NCI-H345 (cell line): ENCODE measurements at places on chromosomes 11 and 22.

GRCh38 chr11:12164061-12165014 lies 53.9 kb downstream of the MICAL2 start:
- DNase-seq: no peak

DNA sequence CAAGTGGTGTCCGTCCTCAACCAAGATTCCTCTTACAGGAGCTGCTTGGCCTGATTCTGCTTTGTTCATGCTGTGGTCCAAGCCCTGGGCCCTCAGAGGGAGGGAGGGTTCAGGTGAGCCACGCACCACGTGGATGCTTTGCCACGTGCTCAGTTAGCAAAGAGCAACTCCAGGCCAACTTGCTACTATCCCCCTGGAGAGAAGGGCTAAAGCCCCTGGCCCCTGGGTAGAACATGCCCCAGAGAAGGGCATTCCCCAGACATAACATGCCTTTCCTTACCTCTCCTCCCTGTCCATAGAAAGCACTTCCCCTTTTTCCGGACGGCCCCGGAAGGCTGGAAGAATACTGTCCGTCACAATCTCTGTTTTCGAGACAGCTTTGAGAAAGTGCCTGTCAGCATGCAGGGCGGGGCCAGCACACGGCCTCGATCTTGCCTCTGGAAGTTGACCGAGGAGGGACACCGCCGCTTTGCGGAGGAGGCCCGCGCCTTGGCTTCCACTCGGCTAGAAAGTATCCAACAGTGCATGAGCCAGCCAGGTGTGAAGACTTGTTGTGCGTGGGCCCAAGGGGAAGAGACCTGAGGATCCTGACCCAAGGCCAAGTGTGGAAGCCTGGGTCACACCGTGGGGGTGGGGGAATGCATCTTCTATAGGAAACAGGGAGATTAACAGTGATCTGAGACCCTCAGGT lies 8.8 kb downstream of the FOXR1 start:
- DNase-seq: no peak

- no peak for DNase-seq
Observed at GRCh38 chr11:120413480-120413879, 77.3 kb downstream of the ARHGEF12 start.

GRCh38 chr11:7484131-7484530 lies 1.2 kb upstream of the OLFML1 start:
- DNase-seq: no peak

- DNase-seq: no peak
Observed at GRCh38 chr11:117716521-117717440, 80.2 kb downstream of the DSCAML1 start.

- no peak for DNase-seq
Observed at GRCh38 chr11:65634905-65635731, 2.8 kb upstream of the SIPA1 start.

- DNase-seq: peak; percentile 14
Observed at GRCh38 chr22:38718414-38718813, 12.7 kb downstream of the GTPBP1 start.

- DNase-seq: no peak
Observed at GRCh38 chr11:2564588-2565425, 120.0 kb downstream of the KCNQ1 start.

- no peak for DNase-seq
Observed at GRCh38 chr11:47391711-47392432, 13.5 kb upstream of the SPI1 start.

DNA sequence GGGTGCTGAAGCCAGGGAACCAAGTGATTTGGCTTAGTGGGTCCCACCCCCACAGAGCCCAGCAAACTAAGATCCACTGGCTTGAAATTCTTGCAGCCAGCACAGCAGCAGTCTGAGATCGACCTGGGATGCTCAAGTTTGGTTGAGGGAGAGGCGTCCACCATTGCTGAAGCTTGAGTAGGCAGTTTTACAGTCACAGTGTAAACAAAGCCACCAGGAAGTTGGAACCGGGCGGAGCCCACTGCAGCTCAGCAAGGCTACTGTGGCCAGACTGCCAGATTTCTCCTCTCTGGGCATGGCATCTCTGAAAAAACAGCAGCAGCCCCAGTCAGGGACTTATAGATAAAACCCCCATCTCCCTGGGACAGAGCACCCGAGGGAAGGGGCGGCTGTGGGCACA lies 424.1 kb upstream of the TENM4 start:
- peak; percentile 7 for DNase-seq

DNA sequence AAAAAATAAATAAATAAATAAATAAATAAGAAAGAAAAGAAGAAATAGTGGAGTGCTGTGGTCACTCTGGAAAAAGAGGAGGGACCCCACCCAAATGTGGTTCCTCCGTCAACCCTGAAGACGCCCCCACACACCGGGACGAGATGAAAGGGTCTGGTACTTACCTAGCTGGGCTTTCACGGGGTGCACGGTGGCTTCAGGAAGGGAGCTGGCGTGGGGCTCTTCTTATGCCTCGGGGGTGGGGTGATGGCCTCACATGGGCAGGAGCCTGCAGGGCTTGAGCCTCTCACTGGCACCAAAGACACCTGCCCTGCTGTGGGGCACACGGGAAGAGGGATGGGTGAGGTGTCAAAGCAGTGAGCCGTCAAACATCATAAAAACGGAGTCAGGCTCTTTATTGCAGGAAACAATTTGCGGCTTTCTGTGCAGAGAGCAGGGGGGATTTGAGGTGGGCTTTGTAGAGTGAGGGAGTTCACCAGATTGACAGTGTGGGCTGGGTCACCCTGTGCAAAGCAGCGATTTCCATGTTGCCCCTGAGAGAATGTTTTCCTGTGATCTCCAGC lies 28.0 kb upstream of the KRTAP5-6 start:
- DNase-seq: no peak
